Bone marrow (tissue), 2 donors: ENCODE measurements at places on chromosomes 13 and 19.

- DNase-seq: no peak
Observed at GRCh38 chr19:32233091-32233490, 112.3 kb upstream of the ZNF507 start.

DNA sequence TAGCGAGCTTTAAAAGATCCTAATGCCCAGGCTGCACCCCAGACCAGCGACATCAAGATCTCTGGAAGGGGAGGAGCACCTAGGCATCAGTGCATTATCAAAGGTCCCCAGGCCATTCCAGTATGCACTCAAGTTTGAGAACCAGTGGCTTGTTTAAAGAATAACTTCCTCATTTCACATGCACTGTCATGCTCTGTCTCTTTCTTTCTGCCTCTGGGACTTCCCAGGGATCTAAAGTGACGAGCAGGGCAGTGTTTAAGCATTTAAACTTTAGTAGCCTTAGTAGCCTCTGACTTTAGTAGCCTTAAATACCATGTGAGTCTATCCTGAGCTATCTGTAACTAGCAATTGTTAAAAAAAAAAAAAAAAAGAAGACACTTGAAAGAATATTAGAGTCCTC, 8.9 kb upstream of the FARP1 start:
- DNase-seq: no peak

GRCh38 chr13:110161112-110161882, 145.7 kb downstream of the COL4A1 start:
- no peak for DNase-seq

DNA sequence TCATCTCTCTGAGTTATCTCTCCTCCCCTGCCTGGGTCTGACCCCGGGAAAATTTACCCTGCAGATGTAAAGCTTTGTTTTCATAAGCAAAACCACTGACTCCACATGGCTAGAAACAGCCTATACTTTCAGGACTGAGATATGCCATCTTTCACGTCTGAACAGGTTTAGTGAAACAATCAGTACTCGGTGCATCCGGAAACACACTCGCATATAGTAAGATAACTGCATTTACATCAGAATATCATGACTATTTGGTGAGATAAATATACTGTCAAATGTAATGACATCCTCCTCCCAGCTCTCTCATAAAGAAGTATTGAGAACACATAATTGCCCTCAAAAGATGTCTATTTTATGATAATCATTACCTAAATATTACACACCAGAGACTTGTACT, 172.8 kb downstream of the EFNB2 start:
- no peak for DNase-seq

DNA sequence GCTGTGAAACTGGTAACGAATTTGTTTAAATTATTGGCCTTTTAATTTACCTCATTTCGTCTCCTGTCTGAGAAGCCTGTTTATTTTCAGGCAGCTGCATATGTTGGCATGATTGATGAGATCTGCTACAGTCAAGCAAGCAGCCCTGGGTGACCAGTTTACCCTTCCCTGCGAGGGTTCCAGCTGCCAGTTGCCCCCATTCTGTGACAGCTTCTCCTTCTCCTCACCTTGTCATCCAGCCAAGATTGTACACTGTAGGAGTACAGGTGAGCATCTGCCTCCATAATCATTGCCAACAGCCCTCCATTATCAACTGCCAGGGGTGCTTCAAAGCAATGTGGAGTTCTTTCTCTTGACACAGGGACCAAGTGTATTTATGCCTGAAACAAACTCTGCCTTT, 1979.9 kb upstream of the PRR20A start:
- DNase-seq: no peak

DNA sequence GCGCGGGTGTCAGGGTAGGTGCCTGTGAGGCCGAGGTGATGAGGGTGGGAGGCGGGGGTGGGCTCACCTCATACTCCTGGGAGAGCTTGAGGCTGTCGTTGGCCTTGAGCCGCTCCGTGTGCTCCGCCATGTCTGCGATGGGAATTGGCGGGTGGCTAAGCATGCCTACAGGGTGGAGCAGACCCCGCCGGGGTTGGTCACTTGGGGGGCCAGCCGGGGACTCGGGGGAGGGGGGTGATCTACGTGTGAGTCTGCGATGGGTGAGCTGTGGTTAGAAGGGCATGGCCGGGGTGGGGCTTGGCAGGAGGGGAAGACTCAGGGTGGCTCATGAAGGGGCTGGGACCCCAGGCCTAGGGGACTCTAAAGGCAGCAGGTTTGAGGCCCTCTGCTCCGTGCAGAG, 125.2 kb downstream of the PTPRS start:
- DNase-seq: no peak

GRCh38 chr13:32911506-32911905, 104.7 kb upstream of the KL start:
- DNase-seq: no peak
